ENCODE measurements at places on chromosomes 4 and X. TPM values are rescaled to one million over a fixed set of nuclear protein-coding genes. Genes with fewer than 3 reads are reported as not detected.

DMRTC1 gene
- 0.34 TPM for polyA plus RNA-seq

GUCY1B1 gene
- 66.3 TPM for polyA plus RNA-seq

ESX1 gene
- polyA plus RNA-seq, result not detected

HGFAC gene
- 0.78 TPM for polyA plus RNA-seq

CFAP299 gene
- polyA plus RNA-seq, result 0.45 TPM

SLC34A2 gene
- 29.3 TPM for polyA plus RNA-seq

All from renal cortex interstitium (tissue), 15 donors.